Stimulated activated naive CD8-positive, alpha-beta T cell treated with anti-CD3 and anti-CD28 coated beads, Interleukin-15, Interleukin-2, amounts not matched to agents 100 U/mL and 50 U/mL, for 24 hours (primary cell): ENCODE measurements at places on chromosomes 4 and X.

- no peak for DNase-seq
Observed at GRCh38 chrX:12972243-12972642, 2.7 kb upstream of the TMSB4X start.

DNA sequence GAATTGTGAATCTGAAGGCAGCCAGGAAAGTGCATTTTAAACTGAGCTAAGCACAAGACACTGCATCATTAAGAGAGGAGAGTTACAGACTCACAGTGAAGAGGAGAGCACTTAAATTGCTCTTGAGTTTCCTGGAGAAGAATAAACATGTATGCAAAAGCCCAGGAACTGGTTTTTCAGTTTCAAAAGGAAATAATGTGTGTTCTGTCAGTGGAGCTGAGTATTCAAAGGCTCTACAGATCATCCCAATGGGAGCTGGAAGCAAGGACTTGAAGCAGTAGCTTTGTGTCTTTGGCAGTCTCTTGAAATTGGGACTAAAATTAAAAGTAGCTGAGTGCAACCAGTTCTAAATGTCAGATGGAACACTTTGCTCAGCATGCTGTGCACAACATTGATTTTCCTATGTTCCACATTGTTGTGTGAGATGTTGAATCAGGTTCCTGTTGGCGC, 147.5 kb upstream of the ANK2 start:
- no peak for DNase-seq

GRCh38 chrX:73562458-73562857, 539 bp upstream of the CHIC1 start:
- DNase-seq = no peak

DNA sequence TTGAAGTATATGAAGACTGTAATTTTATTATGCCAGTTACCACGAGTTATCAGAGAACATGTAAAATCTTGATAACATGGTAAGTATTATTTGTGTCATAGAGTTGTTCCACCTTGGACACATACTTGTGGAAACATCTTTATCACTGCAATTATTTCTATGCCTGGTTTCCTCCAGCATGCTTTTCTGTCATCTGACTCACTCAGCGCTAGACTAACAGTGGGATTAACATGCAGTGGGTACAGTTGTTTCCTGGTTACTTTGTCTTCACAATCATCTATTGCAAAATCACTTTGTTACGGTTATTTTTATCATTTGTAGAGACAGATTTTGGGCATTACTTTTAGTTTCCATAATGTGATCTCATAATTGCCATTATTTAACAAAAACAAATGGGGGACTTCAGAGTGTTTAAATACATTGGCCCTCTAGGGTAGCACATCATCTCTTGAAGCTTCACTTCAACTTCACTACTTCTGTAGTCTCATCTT, at the start of gene STATH:
Gene STATH (plus strand): TSS at position 441 of the 491 bp plus-strand sequence. CDS start 2,472 bp downstream, outside the sequence.
- DNase-seq = no peak

GRCh38 chr4:88093874-88094273, 64.6 kb downstream of the ABCG2 start:
- no peak for DNase-seq
